Karpas-422 (cell line): ENCODE measurements at places on chromosomes 16 and 17. TPM values are rescaled to one million over a fixed set of nuclear protein-coding genes. Genes with fewer than 3 reads are reported as not detected.

GRCh38 chr17:47660064-47660492 is 10.4 kb downstream of the KPNB1 start:
- no peak for DNase-seq

GRCh38 chr16:85628265-85628556 is 15.1 kb downstream of the GSE1 start:
- DNase-seq = no peak

GRCh38 chr17:2794111-2794803 is 2.0 kb upstream of the RAP1GAP2 start:
- DNase-seq = no peak

GRCh38 chr17:48541577-48542113 is 3.3 kb downstream of the HOXB2 start:
- no peak for DNase-seq

- no peak for DNase-seq
Observed at GRCh38 chr16:69937465-69937951, 13.6 kb upstream of the CLEC18A start.

DNA sequence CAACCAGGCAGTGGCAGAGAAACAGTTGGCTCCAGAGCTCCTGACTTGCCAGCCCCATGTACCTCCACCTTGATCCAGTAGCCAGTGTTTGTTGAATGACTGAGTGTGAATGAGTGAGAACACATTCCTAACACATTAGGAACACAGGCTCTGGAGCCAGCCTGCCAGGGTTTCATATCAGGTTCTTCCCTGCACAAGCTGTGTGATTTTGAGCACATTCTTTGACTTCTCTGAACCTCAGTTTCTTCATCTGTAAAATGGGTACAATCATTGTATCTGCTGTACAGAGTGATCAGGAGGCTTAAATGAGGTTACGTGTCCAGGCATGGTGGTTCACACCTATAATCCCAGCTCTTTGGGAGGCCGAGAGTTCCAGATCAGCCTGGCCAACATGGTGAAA is 13.3 kb upstream of the RMI2 start:
- peak; percentile 38 for DNase-seq

GRCh38 chr16:67013823-67014633 is 14.9 kb upstream of the CBFB start:
- DNase-seq = peak; percentile 80

The TVP23C gene
- total RNA-seq = 13.7 and 13.8 TPM in 2 replicates

The ZNF263 gene
- total RNA-seq = 26.6 and 45.7 TPM in 2 replicates

The CCDC92B gene
- not detected in 2 replicates for total RNA-seq
